Right ventricle myocardium superior (tissue), 1 donor: ENCODE measurements at places on chromosomes 12 and 14. TPM values are rescaled to one million over a fixed set of nuclear protein-coding genes. Genes with fewer than 3 reads are reported as not detected.
A peak's percentile ranks its signal among the peaks of the same experiment; 100 is the strongest.

SLC7A8 gene
- total RNA-seq: 11.6 TPM

PEBP1 gene
- total RNA-seq: 498 TPM

LBHD2 gene
- total RNA-seq: not detected

KRT79 gene
- not detected for total RNA-seq

PAWR gene
- total RNA-seq: 7.2 TPM

GALC gene
- 12.0 TPM for total RNA-seq

EIF2S3B gene
- 0.35 TPM for total RNA-seq

DNA sequence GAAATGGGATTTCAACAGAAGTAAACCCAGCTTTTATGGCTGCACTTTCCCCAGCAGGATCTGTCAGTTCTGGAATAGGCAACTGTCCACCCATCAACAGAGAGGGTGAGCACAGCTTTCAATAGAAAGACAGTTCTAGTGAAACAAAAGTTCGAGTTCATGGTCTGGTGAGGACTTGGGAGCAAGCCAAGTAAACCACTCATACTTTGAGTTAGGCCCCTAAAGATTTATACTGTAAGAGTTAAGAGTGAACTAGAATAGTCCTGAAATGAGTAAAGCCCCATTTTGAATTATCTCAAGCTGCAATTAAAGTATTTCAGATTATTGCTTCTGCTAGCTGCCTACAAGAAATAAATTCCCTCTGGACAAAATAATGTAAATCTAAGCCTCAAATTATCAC is 82.6 kb downstream of the METTL25 start:
- no peak for DNase-seq

DNA sequence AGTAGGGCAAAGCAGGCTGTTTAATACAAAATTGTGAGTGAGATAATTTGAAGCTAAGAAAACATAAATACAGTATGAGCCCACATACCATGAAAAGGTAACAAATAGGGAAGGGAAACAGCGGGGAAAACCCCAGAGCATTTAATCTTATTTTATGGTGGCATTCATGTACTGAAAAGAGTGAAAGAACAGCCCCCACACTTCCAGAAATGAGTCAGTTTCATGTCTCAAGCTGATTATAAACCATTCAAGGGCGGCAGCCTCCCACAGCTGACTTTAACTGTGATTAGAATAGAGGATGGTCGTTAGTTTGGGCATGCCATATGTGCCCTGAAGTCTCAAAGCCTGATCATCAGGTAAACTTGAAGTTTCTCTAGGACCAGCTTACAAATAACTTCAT is 64.5 kb downstream of the FOXG1 start:
- DNase-seq: no peak

DNA sequence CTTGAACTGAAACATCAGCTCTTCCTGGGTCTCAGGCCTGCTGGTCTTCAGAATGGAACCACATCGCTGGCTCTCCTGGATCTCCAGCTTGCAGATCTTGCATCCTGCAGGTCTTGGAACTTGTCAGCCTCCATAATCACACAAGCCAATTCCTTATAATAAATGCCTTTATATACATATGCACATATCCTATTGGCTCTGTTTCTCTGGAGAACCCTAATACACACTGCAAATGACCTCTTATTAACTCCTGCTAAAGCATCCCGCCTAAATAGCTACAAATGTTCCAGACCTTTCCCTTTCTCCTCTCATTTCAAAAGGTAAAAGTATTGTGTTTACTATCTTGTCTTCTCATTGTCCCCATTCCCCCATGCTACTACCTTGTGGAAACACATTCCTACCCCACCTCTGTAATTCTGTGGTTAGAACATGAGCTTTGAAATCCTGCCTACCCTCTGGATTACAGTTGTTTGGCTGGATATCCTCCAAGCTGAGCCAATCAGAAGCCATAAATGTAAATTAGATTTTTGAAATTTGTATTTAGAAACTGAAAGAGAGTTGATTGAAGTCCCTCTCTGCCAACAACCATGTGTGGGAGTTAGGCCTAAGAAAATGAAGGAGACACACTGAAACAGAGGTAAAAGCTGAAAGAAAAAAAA is 58.1 kb downstream of the ANKS1B start:
- no peak for DNase-seq

GRCh38 chr12:6426882-6427671 is 17.7 kb upstream of the CD27 start:
- DNase-seq: no peak

DNA sequence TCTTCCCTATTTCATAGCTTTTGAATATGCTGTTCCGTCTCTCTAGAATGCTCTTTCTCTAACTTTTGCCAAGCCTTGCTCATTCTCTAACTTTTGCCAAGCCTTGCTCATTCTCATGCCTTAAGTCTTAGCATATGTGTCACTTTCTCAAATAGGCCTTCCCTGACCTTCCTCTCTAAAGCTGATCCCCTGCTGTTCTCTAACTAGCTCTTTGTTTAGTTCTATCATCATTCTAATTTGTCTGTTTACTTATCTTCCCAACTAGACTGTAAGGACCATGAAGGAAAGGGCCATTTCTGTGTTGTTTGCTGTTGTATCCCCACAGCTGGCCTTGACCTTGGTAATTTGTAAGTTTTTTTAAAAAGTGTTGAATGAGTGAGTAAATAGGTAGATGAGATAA is 71.1 kb downstream of the ZNF641 start:
- DNase-seq: no peak

DNA sequence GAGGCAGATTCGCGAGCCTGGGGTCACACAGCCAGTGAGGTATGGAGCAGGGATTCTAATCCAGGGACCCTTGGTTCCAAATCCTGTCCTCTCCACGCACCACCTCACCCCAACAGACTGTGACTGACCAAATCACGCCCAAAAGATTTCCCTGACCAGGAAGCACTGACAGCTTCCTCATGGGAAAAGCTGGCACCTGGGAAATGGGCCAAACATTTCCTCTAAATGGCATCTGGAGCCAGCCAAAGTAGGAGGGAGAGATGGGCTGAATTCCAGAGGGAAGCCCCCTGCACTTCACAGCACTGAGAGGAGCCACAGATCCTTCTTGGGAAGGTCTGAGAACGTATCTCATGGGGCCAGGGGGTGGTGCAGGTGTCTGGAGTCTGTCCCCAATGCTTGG is 28.8 kb downstream of the CCDC92 start:
- DNase-seq: no peak

GRCh38 chr14:32497248-32497647 is 168.2 kb downstream of the AKAP6 start:
- no peak for DNase-seq

DNA sequence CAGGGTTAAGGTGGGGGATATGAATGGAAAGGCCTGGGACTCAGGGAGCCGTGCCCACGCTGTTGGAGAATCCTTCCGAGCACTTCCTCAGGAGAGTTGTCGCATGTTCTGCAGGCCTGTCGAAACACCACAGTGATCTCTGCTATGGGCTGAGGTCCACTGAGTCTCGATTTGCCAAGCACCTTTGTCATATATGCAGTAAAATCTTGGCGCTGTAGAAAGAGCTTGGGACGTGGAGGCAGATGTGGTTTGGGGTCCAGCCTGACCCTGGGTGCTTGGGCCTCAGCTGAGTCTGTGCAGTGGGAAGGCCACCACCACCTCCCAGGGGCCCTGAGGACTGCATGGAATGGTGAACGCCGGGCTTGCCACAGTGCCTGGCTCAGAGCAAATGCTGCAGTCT is 32.9 kb downstream of the C14orf132 start:
- DNase-seq: no peak

- peak; percentile 82 for DNase-seq
These were observed 1.0 kb upstream of the ERC1 start for GRCh38 chr12:989751-990660.

- no peak for DNase-seq
These were observed 49.3 kb downstream of the DDHD1 start for GRCh38 chr14:53103636-53104340.

DNA sequence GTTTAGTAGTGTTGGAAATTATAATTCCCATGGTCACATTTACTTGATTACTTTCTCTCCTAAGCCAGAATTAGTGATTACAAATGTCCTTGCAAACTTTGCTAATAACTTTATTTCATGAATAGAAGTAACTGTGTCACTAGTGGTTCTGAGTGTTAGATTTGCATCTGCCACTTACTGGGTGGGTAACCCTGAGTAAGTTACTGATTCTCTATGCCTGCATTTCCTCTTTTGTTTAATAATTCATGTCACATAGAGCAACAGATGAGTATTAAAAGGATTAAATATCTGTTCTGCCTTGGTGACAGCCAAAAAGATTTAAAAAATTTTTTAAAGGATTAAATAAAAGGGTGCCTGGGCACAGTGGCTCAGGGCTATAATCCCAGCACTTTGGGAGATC is 78.6 kb downstream of the BHLHE41 start:
- DNase-seq: no peak

DNA sequence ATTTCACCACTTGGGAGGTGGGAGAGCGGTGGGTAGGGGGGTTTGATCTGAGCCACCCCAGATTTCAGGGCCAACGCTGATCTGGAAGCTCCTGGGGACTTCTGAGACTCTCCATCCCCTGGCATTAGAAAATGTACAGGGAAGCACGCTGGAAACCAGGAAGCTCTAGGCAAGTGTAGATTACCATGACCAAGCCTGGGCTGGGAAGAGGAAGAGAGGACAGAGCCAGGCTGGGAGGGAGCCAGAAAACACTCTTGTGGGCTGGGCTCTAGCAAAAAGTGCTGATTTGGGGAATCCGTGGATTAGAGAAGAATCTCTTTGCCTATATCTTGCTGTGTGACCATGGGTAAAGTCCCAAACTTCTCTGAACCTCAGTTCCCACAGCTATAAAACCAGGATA is 236.7 kb downstream of the BCL11B start:
- peak; percentile 78 for DNase-seq

DNA sequence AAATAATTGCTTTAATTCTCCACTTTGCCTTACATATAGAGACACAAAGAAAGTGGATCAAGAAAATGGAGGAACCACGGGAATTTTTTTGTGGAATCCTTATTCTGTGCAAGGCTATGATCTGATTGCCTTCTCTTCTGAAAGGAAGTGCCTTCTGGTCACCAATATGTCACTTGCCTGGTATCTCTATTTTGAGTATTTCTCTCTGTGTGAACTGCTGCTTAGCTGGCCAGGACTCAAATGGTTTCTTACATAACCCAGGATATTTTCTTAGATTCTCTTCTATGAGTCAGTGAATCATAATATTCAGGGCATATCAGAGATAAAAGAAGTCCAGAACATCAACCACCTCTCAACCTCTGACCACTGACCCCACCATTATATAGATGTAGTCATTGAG is 156.1 kb downstream of the DIO2 start:
- DNase-seq: no peak

- DNase-seq: no peak
These were observed 570 bp upstream of the FIGNL2 start for GRCh38 chr12:51848841-51849735.

GRCh38 chr14:105532735-105533141 is 6.4 kb downstream of the TMEM121 start:
- DNase-seq: no peak

GRCh38 chr12:7289743-7290142 is 14.1 kb upstream of the ACSM4 start:
- DNase-seq: no peak

DNA sequence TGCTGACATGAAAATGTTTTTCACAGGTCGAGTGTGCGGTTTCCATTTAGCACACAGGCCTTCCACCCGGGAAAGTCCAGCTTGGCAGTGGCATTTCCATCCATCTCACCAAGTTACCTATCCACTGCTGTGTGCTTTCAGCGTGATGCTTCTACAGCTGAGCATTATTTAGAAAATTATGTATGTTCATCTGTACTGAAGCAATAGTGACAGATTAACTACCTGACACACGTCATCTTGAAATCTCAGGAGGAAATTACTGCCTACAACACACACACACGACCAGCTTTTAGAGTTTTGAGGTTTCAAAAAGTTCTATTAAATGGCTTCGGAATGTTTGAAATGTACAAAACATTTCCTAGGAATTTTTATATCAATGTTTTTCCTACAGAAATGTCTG is 39.4 kb downstream of the IFNG-AS1 start:
- DNase-seq: no peak

- no peak for DNase-seq
These were observed 205.5 kb upstream of the IGF1 start for GRCh38 chr12:102685841-102686240.

GRCh38 chr12:126425264-126425663 is 1360.0 kb downstream of the AACS start:
- DNase-seq: no peak

GRCh38 chr14:80100681-80101080 is 110.6 kb downstream of the DIO2 start:
- no peak for DNase-seq

DNA sequence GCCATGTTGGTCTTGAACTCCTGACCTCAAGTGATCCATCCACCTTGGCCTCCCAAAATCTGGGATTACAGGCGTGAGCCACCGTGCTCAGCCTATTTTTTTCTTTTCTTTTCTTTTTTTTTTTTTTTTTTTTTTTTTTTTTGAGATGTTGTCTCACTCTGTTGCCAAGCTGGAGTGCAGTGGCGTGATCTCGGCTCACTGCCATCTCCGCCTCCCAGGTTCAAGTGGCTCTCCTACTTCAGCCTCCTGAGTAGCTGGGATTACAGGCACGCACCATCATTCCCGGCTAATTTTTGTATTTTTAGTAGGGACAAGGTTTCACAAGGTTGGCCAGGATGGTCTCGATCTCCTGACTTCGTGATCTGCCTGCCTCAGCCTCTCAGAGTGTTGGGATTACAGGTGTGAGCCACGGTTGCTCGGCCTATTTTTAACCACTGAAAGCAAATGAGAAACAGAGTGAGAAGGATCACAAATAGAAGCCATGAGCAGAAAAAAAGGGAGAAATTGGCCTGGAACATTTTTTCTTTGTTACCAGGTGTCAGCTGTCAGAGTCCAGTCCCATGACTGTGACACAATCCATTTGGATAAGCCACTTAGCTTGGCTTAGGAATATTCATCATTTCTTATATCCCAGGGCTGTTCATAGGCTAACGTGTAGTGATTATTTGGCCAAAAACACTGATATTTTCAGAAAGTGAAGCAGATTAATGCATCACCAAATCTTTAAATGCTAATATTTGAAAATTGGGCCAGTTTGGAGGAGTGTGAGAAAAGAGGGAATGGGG is 7.9 kb upstream of the NFKBIA start:
- DNase-seq: no peak

DNA sequence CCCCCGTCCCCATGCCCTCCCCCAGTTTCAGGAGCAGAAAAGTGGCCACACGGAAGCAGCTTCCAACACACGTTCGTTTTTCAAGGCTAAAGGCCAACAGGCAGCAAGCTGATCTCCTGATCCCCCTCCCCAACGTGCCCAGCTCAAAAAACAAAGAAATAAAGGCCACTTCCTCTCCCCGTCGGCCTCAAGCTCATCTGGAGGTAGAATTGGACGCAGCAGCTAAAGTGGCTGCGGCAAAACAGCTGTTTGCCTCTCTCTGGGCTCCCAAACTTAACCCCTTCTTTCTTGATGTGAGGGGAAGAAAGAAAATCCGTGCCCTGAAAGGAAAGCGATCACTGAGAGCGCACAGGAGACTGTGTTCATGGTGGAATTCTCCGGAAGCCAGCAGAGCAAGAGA is 66.3 kb downstream of the SCARB1 start:
- DNase-seq: no peak

DNA sequence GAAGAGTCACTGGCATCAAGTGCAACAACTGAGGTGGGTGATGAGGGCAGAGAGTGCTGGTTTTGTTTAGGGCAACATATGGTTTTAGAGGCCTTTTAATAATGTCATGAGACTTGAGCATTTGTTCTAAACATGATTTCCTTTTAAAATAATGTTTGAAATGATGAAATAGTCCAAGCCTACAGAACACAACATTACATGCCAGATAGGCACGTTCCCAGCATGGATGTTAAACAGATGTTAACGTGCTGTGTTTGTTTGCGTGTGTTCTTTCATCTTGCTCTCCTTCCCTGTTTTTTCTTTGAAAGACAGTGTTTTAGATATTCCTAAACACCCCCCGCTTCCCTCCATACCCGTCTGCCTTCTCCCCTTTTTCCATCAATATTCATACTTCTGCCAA is 82.3 kb downstream of the RGS6 start:
- no peak for DNase-seq
